ENCODE measurements at places on chromosomes 6 and 20. TPM values are rescaled to one million over a fixed set of nuclear protein-coding genes. Genes with fewer than 3 reads are reported as not detected.

DNA sequence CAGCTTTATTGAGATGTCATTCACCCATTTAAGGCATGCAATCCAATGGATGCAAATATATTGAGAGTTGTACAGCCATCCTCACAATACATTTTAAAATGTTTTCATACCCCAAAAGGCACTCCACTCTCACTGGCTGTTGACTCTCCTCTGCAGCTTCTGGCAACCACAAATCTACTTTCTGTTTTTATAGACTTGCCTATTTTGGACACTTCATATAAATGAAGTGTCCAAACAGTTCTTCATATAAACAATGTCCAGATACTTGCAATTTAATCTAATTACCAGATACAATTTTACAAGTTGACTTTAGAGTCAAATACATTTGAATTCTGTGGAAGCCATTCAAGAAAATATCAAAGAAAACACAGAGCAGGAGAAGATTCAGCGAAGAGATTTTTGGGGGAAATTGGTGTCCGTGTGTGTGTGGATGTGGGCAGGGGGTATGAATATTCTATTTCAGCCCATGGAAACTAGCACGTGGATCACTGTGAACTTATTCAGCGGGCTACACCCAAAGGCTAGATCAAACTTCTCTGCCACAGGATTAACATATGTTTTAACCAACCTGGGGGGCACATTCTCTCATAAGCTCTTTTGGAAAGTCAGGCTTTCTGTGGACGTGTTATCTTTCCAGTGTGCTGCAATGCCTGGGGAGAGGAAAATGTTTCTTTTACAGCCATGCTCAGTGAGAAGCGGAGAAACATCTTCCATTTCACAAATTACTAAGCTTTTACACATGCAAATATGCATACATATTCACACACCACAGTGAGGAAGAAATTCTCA lies 73.9 kb downstream of the PLG start:
- DNase-seq, result no peak

- no peak for DNase-seq
Measured at GRCh38 chr6:10794239-10794638, 44.1 kb downstream of the MAK start.

Gene NKX2-2
- not detected for total RNA-seq

- DNase-seq, result no peak
Measured at GRCh38 chr6:159324596-159324995, 155.4 kb downstream of the FNDC1 start.

DNA sequence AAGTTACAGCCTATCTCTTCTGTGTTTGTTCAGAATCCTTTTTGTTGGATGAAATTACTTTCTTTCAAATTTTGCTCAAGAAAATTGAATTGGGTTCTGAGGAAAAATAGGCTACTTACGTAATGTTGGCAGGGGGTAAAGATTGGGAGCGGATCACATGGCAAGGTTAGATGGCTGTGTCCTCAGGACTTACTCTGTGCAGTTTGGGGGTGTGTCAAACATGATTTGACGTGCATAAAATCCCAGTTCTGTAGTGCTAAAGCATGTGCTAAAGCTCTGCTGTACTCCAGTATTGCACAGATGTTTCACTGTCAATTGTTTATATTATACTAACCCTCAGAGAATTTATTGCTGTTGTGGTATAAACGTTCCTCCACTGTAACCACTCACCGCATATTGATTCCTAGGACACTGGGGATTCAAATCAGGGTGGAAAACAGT lies 2.6 kb downstream of the NT5E start:
- no peak for DNase-seq

Gene TTLL9
- not detected for total RNA-seq

DNA sequence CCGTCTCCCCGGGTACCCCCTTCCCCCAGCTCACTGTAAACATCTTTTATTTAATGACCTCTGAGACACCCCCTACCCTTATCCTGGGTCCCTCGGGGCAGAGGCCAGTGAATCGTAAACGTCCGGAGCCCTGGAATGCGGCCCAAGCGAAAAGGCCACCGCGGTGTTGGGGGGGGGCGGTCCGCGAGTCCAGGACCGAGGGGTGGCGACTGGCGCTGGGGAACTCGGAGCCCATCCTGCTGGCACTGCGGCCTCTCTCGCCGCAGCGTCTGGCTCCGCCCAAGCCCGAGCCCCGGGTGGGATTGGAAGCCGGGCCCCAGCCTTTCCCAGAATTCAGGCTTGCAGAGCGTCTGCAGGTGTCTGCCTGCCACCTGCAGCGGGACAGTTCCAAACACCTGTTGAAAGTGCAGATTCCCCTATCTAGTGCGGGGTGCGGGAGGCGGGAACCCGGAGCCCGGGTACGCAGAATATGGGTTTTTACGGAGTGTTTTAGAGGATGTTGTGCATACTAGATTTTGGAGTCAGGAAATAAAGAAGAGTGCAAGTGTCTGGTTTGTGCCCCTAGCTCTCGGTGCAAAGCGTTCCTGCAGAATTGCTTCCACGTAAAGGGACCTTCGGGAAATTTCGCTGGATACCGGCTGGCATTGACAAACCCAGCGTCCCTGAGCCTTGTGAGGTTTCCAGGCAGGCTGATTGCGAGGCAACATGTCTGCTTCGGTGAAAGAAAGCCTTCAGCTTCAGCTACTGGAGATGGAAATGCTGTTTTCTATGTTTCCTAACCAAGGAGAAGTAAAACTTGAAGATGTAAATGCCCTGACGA lies 800 bp downstream of the RWDD2A start:
- peak; percentile 65 for DNase-seq

Gene MDFI
- not detected for total RNA-seq

DNA sequence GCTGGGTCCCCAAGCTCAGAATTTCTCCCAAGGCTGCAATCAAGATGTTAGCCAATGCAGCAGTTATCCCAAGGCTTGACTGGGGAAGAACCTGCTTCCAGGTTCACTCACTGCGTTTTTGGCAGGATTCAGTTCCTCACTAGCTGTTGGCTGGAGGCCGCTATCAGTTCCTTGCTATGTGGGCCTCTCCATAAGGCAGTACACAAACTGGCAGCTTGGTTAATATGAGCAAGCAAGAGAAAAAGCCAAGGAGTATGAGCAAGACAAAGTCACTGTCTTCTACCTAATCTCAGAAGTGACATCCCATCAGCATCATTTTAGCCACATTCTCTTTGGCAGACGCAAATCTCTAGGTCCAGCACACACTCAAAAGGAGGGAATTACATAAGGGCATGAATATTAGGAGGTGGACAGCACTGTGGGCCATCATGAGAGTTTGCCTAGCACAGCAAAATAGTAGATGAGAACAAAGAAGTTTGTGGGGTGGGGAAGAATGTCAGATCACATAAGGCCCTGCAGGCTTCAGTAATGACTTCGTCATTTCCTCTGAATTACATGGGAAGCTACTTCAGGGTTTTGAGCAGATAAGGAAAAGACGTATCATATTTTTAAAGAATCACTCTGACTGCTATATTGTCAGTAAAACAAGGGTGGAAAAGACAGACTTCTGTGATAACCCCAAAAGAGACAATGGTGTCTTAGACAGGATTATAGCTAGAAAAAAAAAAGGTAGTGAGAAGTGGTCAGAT lies 25.5 kb downstream of the LMBRD1 start:
- DNase-seq, result no peak

DNA sequence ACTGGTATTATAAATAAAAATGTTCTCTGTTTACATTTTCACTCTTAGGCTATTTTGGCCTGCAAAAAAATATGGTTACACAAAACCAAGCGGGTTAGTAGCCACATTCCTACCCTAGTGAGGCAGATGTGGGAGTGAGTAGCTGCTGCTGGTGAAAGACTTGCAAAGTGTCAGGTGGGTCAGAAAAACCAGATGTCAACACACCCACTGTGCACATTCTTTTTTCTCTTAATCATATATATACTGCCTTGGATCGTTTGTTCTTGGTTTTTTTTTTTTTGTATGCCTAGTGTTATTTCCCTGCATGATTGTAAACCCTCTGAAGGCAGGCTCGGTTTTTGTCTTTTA lies 68.0 kb upstream of the TFB1M start:
- no peak for DNase-seq

Gene RNF144B
- 6.4 TPM for total RNA-seq

- DNase-seq, result no peak
Measured at GRCh38 chr20:32898729-32899128, 40.0 kb downstream of the EFCAB8 start.

GRCh38 chr6:44779130-44779826 lies 391.8 kb downstream of the CDC5L start:
- no peak for DNase-seq

DNA sequence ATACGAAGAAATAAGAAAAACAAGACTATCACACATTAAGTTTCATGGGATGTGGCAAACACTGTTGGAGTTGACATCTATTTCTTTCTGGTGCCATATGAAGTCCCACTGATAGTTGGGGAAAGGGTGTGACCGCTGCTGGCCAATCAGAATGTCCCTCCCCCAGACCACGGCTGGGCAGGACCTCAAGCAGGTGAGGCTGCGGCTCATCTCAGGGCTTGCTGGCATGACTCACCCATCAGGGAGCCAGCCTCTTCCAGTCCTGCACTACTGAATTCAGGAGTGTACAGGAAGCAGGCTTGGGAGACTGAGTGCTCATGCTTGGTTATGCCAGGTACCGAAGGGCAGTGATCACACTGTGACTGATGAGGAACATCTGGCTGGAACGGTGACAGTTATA lies 18.9 kb downstream of the PREP start:
- DNase-seq, result no peak

All from naive thymus-derived CD8-positive, alpha-beta T cell (primary cell).